Stimulated activated CD4-positive, alpha-beta T cell treated with anti-CD3 and anti-CD28 coated beads, Interleukin-2, amount 100 ng/mL, for 4 hours (primary cell): ENCODE measurements at places on chromosomes 13 and 19.

- DNase-seq, result no peak
These were observed 31.1 kb downstream of the ITM2B start for GRCh38 chr13:48264058-48264457.

GRCh38 chr19:35973487-35973886 lies 21.5 kb upstream of the SDHAF1 start:
- DNase-seq, result no peak

GRCh38 chr13:27405546-27406134 lies 18.8 kb upstream of the GTF3A start:
- no peak for DNase-seq

- no peak for DNase-seq
These were observed 336.0 kb downstream of the ATP8A2 start for GRCh38 chr13:25707726-25708125.

GRCh38 chr19:1470055-1470304 lies 9.0 kb downstream of the C19orf25 start:
- DNase-seq, result no peak

GRCh38 chr19:53612762-53613526 lies 18.9 kb upstream of the DPRX start:
- no peak for DNase-seq

DNA sequence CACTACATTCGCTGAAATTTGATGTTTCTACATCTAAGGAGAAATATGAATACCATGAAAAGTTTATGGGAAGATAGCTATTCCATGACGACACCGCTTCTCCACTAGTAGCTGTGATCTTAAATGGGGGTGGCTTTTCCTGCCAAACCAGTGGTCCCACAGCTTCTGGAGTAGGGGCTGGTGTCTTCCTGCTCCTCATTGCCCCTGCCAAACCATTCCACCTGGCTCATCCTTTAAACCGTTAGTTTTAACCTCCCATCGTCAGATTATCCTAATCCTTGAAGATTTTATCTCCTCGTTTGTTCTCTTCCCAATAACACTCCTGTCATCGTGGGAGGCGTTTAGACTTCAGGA lies 568 bp upstream of the ZNF230 start:
- no peak for DNase-seq

- no peak for DNase-seq
These were observed 635 bp upstream of the NBEA start for GRCh38 chr13:34941436-34941834.

DNA sequence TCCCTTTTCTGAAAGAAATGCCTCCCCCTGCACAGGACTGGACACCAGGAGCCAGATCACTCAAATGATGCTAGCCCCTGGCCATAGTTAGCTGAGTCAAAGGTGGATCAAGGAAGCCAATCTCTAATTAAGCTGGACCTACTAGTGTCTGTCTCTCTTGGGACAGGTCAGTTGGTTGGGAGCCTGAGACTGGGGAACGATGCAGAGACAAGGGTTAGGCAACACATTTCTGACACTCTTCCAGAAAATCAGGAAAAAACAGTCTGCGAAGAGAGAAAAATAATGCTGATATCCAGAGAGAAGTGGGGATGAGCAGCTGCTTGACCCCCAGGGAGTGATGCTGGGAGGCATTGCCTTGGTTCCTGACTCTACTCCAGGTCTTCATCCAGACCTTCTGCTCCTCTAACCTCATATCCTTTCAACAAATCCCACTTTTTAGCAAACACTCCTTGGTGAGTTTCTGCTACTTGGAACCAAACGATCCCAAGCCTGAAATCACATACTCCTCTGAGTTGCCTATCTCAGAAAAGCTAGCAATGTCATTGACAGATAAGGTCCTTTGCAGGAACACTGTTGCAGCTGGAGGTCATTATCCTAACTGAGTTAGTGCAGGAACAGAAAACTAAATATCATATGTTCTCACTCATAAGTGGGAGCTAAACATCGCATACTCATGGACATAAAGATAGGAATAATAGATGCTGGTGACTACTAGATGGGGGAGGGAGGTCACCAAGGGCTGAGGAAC lies 369.7 kb downstream of the COG6 start:
- no peak for DNase-seq

GRCh38 chr19:13056052-13056660 lies 46.5 kb downstream of the LYL1 start:
- no peak for DNase-seq

GRCh38 chr13:41985788-41986508 lies 25.0 kb upstream of the VWA8 start:
- no peak for DNase-seq

DNA sequence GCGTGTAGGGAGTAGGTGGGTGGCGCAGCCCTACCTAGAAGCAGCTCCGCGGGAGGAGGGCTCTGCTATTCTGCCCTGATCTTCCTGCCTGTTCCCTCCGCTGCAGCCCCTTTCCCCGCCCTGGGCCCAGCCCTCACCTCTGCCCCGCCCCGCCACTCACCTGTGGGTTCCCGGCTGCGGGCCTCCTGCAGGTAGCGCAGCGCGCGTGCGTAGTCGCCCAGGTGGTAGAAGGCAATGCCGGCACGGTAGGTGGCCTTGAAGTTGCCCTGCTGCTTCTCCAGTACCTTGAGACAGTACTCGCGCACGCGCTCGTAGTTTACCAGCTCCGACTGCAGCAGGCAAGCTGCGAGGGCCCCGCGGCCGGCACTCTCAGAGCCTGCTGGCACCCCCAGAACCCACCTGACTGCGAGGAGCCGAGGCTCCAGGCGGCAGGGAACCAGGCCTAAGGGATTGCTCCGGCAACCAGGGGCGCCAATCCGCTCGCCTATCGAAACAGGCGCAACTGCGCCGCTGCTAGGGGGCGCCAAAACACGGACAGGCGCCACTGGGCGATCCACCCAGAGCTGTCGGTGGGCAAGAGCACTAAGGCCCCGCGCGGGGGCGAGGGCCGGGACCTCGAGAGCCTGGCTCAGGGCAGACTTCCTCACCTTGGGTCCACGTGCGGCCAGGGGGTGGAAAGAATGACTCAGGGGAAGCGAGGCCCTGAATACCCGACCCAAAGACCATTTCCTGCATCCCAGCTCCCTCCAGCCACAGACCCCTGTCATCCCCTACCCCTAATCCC lies 965 bp downstream of the TTC9B start:
- DNase-seq, result no peak

DNA sequence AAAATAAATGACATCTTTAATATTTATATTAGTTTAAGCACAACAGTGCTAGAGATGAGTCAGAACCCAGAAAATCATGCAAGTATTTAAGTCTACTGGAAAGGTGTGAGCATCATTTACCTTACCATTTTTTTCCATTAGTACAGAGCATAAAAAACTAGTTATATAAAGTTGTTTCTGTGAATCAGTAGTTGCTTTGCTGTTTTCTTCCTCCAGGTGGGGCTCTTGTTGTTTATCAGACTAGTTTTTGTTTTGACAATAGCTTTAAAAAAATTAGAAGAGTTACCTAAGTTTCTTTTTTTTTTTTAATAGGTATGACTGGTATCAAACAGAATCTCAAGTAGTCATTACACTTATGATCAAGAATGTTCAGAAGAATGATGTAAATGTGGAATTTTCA lies 12.7 kb downstream of the SUGT1 start:
- no peak for DNase-seq

- DNase-seq, result no peak
These were observed 227.5 kb downstream of the DCT start for GRCh38 chr13:94251831-94252608.

DNA sequence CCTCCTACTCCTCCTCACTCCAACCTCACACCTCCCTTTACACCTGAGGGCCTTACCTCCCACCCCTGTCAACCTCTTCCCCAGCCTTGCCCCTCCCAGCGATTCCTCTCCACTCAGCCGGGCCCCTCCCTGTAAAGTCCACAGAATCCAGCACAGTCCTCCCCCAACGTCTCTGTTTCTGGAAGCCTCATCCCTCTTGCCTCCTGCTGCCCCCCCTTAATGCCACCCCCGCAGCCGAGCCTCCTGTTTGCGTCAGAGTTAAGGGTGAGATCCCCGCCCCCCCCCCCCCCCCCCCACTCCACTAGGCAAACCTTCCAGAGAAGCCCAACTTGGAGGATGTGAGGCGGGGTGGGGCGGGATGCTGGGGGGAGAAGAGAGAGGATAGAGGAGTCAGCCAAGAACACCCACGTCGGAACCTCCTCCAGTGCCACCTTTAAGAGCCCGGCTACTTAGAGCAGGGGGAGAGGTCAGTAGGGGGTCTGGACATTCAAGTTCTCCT lies 2.1 kb downstream of the UNC13A start:
- DNase-seq, result no peak

DNA sequence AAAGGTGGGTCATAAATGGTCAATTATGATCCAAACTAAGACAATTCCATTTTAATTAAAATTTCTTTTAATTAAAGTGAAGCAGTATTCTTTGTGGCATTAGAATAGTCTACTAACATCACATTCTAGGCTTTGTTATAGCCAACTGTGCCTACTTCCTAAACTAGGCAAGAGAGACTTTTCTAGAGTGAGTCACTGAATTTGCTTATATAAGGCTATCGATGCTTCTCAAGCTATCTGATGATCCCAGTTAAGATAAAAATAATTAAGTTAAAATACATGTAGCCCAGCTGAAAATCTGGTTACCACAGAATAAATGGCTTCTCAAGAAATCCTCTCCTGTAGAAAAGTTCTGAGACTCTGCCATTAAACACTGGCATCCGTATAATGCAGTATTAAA lies 12.5 kb downstream of the ANKRD10 start:
- DNase-seq, result no peak

- no peak for DNase-seq
These were observed 32.8 kb downstream of the ATP11A start for GRCh38 chr13:112722433-112723263.

- DNase-seq, result no peak
These were observed 99.0 kb upstream of the MCF2L start for GRCh38 chr13:112870051-112870331.

DNA sequence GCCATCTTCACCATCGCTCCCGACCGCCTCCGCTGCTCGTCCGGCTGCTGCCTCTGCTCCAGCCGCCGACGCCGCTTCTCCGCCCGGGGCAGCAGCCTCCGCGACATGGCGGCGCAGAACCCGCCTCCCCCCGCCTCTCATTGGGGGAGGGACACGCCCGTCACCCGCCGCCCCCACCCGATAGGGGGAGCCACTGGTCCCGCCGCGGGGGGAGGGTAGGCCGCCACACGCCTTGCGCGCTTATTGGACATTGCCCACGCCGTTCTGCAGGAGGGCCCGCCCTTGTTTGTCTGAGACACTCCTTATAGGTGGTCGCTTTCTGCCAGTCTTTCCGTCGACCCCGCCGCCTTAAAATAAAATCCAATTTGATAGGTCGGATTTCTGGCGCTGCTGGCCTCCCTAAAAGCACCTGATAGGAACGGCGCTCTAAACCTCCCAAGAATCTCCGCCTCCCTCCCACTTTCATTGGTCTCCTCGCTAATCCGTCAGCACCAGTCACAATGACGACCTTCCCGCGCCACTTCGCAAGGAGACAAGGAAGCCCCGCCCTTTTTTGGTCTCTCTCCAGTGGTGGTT lies at the start of gene HNRNPL:
Gene HNRNPL (minus strand): TSS at position 127 of the 576 bp plus-strand sequence. CDS start 20 bp downstream, at position 107.
- peak; percentile 99 for DNase-seq

- no peak for DNase-seq
These were observed 763.2 kb upstream of the SPRY2 start for GRCh38 chr13:81104035-81104715.

- DNase-seq, result no peak
These were observed 122.8 kb upstream of the SOX1 start for GRCh38 chr13:111944171-111944583.

- no peak for DNase-seq
These were observed 8.5 kb upstream of the RASA3 start for GRCh38 chr13:114140906-114141250.

DNA sequence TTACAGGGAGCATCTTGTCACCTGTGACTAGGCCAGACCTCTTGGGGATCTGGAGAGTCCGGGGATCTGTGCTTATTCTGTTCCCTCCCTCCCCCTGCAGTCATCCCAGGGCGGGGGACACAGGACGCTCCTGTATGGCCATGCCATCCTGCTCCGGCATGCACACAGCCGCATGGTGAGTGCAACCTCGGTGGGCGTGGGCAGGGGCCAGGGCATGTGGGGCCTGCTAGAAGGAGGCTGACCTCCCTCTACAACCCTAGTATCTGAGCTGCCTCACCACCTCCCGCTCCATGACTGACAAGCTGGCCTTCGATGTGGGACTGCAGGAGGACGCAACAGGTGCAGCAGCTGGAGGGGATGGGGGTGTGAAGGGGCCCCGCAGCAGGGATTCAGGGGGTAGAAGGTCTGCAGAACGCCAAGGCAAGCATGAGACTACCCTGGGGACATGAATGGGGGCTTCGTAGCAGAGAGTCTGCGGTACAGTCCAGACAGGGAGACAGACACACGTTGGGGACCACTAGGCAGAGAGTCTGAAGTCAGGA lies 10.0 kb downstream of the RYR1 start:
- DNase-seq, result no peak

DNA sequence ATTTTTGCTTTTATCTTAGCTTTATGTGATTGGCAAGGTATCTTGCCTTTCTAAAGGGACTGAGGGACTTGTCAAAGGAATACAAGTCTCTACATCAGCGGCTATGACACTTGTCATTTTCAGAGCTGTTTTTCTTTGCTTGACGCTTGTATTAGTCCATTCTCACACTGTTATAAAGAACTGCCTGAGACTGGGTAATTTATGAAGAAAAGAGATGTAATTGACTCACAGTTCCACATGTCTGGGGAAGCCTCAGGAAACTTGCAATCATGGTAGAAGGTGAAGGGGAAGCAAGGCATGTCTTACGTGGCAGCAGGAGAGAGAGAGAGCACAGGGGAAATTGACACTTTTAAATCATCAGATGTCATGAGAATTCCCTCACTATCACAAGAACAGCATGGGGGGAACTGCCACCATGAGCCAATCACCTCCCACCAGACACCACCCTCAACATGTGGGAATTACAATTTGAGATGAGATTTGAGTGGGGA lies 128.2 kb downstream of the GPC5 start:
- DNase-seq, result no peak

DNA sequence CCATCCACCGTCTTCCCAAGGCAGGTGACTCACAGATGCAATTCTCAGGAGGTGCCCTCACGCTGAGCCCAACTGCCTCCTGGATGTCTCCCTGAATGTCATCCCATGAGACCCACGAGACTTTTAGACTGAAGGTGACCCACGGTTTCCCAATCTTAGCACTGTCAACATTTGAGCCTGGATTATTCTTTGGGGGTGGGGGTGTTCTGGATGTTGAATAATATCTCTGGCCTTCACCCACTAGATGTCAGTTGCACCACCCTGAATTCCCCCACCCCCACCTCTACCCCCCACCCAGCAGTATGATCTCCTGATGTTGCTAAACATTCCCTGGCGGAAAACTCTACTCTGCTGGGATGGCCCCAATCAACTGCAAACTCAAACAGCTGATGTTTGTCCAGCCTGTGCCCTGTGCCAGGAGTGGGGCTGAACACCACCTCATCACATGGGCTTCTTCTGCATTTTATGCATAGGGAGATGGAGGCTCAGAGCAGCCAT lies 2.2 kb upstream of the CYP4F22 start:
- DNase-seq, result no peak

DNA sequence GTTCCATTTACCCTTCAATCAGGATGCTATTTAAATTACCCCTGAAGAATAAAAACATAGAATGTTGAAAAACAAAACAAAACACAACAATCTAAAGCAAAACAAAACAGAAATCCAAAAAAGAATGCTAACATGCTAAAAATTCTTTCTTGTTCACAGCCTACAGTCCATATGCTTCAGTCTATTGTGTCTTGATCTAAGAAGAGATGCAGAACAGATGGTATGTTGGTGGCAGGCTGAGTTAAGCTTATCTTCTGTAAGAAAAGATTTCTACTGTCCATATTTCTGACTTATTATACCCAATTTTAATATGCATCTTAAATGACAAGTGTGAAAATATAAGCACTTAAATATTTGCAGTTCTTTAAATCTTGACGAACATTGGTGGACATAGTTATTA lies 356.1 kb upstream of the SLITRK1 start:
- DNase-seq, result no peak
